ENCODE measurements at places on chromosomes 12 and 14.
A peak's percentile ranks its signal among the peaks of the same experiment; 100 is the strongest.

DNA sequence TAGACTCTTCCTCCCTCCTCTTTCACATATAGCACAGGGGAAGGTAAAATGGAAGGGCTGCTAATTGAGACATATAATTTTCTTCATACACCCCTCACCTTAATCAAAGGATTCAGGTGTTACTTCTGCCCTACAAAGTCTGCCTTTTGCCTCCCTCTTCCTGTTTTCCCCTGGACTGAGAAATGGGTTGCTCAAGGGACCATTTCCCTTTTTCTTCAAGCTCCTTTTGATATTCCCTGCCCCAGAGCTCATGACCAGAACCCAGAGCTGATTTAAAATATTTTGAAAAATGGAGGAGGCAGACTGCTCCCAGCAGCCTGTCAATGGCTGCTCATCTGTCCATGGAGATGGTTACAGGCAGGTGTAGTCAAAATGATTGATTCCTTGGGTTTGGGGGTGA lies 6.3 kb upstream of the PIP4K2C start:
- DNase-seq: no peak

- no peak for DNase-seq
Measured at GRCh38 chr14:49623387-49623786, 2.8 kb downstream of the MGAT2 start.

DNA sequence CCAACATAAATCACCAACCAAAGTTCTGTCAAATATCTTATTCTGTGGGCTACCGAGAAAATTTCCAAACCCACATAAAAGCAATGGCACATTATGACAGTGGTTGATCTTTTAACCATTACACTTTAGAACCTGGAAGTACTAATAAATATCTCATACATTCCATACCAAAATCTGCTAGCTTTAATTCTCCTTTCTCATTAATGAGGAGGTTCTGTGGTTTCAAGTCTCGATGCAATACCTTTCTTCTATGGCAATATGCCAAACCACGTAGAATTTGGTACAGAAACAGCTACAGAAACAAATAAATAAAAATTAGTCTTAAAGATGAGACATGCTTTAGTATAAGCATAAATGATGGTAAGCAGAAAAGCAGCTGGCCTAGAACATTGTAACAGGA lies 100.7 kb downstream of the ELK3 start:
- no peak for DNase-seq

GRCh38 chr14:90739318-90740068 lies 76.7 kb downstream of the TTC7B start:
- no peak for DNase-seq

GRCh38 chr14:104113631-104114420 lies 24.6 kb upstream of the KIF26A start:
- no peak for DNase-seq

DNA sequence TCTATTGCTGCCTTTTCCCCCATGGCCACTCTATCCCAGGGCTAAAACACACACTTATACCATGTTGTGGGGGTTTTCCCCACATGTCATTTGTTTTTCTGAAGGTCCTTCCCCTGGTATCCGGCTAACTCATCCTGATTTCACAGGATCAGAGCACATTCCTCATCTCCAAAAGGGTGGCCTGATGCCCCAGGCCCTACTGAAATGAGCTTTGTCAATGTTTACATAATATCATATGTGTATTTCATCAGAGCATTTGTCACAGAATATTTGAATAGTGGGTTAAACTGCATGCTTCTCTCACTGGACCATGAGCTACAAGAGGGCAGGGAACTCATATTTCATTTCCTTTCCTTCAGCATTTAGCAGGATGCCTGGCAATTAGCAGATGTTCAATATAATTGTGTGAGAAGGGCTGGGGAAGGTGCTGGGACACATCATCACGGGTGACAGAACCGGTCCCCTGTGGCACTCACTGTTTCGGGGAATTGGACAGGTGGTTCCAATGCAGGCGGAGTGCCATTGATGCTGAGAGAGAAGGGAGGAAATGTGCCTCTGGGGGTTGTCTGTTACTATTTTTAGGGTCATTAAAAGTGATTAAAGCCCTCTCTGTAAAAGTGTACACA lies 26.8 kb downstream of the EMP1 start:
- DNase-seq: no peak

- no peak for DNase-seq
Measured at GRCh38 chr12:112151766-112152541, 26.6 kb downstream of the TRAFD1 start.

DNA sequence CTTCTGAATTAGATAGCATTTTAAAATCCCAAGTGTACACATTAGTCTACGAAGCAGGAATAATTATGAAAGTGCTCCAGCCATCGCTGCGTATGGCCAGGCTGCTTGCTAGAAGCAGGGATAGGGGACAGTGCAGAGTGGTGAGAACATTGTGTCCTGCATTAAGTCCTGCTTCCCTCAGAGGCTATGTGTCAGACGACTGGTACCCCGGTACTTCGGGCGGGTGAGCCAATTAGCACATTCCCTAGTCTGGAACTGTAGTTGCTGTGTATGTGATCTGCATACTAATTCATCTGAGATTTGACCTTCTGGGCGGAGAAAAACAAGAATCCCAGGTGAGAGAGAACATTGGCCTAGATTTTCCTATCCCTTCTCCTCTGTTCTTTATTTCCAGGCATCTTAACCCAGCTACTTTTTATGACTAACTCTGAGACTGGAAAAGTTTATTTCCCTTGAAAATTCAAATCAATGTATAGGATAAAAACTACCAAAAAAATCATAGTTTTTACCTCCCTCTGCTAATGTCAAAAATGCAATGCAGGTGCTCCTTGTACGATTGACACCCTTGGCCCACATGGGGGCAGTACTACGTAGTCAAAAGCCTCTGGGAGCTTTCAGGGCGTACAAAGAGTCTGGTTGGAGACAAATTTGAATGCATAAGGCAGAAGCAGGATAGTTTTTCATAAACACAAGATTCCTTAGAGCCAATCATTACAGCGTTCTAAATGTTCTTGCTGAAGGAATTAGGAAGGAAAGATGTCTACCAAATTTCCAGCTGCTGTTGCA lies 764.3 kb downstream of the NOVA1 start:
- DNase-seq: no peak

DNA sequence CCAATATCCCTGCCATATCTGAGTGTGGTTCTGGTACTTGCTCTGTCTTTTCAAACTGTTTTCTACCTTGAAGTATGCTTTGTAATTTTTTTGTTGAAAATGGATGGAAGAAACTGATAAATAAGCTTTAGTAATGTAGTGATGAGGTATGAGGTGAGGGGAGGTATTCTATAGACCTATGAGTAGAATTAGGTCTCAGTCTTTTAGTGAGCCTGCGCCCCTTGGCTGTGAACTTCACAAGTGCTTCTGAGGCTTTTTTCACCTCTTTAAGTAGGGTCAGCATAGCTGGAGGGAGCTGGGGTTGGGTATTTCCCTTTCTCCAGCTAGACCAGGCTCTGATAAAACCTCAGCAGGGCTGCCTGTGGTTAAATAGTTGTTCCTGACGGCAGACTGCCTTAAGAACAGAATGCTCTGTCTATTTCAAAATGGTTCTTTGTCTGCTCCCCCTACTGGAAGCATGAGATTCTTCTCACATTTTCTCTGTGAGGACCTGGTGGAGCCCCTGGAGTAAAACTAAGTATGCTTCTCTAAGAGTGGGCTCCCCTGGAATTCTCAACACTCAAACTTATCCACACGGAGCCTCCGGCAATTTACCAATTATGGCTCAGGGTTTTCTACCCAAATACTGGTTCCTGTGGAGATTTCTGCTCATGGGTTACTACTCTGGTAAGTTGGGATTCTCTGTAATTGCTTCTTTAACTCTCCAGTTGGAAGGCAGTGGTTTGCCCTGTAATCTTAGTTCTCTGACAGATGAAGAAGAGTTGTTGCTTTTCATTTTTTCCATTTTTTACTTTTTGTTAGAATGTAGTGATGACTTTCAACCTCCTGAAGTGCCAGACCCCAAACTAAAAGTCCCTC lies 13.1 kb downstream of the KRT5 start:
- DNase-seq: no peak

- no peak for DNase-seq
Measured at GRCh38 chr12:97899956-97900355, 437.4 kb downstream of the RMST start.

DNA sequence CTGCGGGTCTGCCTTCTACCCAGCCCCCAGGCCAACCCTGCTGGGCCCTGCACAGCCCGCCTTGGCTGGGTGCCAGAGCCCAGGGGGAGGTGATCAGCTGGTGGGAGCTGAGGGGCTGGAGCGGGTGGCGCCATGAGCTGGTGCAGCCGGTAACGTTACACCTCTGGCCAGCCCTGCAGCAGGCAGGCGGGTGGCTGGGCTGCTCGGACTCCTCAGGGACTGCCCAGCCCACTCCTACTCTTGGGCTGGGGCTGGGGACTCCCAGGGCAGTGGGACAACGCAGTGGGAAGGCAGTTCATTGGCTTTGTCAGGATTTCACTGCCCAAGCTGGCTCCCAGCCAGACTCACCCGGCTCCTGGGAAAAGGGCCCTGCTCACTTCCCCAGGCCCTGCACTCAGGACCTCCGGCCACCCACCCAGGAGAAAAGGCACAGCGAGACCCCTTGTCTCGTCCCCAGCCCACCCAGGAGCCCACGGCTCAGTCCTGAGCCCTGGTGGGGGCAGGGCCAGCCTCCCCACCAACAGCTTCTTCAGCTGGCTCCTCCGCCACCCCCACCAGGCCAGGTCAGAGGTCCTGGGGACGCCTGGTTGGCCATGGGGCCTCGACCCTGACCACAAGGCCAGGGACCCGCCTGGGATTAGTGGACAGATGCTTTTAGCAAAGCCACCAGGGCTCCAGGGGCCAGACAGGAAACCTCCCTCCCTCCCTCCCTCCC lies 1.0 kb downstream of the PGF start:
- DNase-seq: no peak

DNA sequence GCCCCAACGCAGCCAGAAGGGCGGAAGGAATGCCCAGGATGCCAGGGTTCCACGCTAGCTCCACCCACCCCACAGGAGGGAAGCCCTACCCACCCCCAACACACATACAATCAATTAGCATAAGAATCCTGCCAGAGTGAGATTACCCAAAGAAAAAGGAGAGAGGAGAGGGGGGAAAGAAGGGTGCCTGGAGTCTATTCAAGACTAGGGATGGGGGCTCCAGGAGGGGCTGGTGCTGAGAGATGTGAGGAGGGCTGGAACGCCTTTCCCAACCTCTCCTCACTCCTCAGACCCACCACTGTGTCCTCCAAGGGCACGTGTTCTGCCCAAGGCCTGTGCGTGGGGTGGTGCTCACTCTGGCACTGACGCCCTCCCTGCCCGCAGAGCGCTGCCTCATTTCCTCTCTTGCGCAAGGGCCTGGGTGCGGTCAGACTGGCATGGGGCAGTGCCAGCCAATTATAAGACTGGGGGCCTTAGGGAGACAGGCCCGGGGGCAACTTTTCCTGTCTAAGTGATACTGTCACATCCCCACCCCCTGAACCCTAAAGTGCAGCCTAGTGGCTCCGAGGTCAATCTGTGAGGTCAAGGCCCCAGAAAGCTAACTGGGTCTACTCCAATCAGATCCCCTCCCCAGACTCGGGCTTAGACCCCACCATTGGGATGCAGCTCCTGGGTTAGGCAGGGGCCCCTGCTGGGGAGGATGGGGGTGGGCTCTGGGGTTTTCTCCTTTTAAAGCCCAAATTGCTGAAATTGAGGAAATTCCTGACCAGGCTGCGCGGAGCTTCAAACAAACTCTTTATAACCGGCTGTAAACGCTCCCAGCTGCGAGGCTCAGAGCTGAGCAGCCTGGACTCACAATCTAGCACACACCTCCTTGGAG lies 10.2 kb upstream of the ITGB7 start:
- no peak for DNase-seq

DNA sequence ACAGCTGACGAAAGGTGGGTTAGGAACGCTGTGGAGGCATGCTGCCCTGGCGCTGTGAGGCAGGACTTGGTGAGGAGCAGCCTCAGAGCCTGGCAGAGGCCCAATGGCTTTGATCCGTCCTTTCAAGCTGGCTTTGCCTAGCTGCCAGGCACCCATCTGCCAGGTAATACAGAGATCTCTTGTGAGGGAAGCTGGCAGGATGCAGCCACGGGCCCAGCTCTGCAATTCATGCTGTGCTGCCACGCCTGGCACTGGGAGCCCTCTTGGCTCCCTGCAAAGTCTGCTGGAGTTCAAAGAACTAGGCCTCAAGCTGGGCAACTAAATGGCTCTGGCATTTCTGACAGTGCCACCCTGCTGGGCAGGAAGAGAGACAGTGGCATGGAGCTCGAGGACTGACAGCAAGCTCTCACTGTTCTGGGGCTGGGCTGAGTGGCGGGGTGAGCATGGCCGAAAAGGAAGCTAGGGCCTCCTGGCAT lies 18.7 kb downstream of the IQSEC3 start:
- no peak for DNase-seq

DNA sequence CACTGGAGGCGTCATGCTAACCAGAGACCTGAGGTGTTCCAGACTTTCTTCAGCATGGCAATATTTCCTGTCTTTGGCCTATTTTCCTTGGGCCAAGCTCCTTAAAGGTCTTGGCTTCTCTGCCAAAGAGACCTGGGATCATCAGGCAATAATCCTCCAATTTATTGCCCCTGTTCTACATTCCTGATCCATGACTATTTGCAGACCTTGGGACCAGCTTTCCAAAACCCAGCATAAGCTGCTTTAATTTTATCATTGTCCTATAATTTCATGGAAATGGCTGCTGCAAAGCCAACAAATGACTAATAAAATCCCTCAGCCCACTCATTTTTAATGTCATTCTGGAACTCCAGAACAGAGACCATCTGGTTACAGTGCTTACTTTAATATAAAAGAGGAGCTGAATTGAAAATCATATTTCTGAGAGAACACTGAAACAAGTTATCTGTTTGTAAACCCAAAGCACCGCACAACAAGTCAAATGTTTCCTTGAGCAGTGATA lies 166.9 kb upstream of the BTG1 start:
- DNase-seq: no peak

DNA sequence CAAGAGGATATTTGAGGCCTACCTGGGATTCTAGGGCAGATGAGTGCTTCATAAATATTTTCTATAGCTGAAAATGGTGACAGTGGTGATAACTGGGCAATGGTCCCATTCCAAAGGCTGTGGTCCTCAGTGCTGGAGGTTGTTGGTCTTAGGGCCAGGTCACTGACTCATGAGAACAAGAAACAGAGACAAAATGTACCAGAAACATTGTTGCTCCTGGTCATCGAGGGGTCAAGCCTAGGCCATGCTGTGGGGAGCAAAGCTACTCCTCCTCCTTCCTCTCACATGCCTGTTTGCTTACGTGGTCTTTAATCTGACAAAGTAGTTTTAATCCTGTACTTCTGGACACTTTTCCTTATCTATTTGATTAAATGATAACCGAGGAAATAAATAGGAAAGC lies 33.8 kb downstream of the ERG28 start:
- no peak for DNase-seq

- peak; percentile 76 for DNase-seq
Measured at GRCh38 chr14:32077081-32078022, at the start of gene ARHGAP5. ARHGAP5 (plus strand) TSS chr14:32077304; CDS start chr14:32090670, 13,366 bp downstream.

- DNase-seq: no peak
Measured at GRCh38 chr14:92143962-92144361, 22.2 kb downstream of the CPSF2 start.

Data from CD4-positive, alpha-beta T cell treated with Interleukin-1 beta for 1 hour (primary cell).